ENCODE measurements at places on chromosomes 6 and 20.

DNA sequence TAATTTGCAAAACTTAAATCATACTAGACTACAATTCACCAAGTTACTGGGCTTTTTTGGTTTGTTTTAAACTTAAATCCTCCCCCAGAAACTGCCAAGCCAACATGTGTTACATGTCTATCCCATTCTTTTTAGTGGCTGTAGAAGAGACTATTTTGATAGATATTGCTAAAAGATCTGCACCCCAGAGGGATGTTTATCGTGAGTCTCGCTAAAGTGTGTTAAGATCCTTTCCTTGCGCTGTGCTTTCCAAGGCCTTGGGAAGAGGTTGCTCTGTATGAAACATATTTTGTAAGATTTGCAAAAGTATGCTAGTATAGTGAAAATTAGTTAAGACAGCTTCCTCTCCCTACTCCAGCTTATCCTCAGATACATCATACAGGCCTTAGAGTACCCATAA, 63.0 kb downstream of the GPX5 start:
- no peak for DNase-seq

- no peak for DNase-seq
These were observed 47.9 kb upstream of the RNF8 start for GRCh38 chr6:37305841-37306425.

DNA sequence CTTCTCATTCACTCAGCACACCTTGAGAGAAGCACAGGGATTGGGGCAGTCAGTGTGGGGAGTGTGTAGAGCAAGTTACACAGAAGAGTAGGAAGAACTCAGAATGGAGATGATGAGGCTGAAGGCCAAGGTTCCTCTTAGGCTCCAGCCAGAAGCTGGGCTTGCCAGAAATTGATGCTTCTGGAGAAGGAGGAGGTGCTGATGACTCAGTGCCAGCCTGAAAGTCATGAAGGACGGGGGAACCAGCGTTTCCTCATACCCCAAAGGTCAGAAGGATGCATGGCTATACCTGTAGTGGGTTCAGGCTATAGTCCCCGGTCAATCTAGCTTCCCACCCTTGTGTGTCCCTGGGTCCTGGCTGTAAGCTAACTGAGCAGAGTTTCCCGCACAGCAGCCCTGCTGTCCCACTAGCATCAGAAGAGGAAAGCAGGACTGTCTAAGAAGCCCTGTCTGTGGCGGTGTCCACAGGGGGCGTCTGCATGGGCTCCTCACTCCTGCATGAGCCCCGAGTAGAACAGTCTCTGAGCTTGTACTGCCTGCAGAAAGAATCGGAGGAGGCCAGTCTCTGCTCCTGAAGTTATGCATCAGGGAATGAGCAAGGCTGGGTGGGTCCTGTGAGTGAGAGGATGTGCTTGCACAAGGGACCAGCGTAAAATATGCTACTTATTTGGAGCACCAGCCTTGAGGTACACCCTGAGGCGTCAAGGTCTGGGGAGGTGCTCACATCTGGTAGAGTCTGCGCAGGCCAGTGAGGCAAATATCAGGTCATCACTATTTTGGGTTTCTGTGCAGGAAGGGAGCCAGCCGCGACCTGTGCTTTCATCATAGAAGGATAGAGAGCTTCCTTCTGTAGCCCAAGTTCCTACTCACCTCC, 148.5 kb downstream of the MRPL14 start:
- no peak for DNase-seq

DNA sequence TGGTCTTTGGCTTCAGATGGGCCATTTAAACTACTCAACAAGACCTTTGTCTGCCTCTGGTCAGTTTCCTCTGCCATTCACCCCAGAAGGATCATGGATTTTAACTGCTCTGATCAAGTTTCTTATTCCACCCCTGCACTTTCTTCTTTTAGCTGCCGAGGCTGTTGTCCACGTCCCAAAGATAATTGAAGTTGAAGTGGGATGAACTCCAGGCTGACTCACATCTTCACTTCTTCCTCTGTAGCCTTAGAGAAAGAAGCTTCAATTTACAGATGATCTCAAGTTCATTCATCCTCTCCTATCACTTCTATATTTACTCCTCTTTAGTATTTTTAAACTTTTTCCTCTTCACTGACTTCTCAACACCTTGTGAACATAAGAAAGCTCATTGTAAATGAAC, 651.6 kb downstream of the UTRN start:
- no peak for DNase-seq

DNA sequence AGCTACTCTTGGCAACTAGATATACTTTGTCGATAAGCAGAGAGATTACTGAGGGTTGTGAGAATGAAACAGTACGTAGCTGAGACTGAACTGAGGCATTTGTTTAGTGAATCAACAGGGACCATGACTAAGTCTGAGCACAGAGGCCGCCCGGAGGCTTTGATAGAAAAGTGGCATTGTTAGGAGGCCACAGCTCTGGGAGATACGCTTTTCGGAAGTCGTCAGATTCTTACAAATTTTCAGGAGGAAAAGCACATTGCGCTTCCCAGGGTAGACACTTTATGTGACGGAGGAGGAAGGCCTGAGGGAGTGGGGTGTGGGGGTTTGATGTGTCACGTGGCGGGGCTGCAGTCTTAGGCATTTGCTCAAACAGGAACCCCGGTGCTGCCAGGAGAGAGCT, 69.4 kb downstream of the PSMG4 start:
- DNase-seq, result no peak

GRCh38 chr6:32151863-32152768, at the start of gene PRRT1:
PRRT1 (minus strand) TSS chr6:32151939; CDS start chr6:32151827, 112 bp downstream.
- peak; percentile 57 for DNase-seq

DNA sequence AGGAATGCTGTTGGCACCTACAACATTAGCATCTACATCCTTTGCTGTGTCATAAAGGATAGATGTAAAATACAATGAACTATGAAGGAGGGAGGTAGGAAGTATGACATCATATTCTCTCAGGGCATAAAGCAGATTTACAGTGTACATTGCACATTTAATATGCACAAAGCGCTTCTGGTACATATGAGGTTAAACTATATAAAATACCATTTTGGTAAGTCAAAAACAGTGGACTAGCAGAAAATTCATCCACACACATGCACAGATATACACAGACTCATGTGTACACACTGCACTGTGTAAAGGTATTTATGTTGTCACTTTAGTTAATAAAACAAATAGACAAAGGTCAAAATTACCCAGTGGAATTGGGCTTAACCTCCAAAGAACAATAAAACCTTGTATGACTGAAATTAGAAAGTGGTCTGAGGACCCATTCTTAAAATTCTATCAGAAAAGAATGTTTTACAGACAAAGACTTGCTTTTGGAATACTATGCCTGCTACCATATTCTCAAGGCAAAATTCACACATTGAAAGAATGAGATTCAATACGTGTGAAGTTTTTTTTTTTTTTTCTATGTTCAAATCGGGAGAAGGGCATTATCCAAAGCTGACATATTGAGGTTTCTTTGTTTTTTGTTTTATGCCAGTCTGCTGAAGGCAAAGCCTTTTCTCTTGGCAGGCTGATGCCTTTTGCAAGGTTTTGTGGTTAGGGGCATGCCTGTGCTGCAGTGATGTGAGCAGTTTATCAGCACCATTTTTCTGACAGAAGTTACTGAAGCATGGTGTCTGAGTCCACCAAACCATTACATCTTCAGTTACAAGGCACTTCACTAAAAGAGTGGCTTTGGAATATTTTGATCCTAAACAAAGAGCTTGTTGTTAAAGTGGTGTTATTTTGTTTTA, 199.0 kb downstream of the PLCB1 start:
- DNase-seq, result no peak

DNA sequence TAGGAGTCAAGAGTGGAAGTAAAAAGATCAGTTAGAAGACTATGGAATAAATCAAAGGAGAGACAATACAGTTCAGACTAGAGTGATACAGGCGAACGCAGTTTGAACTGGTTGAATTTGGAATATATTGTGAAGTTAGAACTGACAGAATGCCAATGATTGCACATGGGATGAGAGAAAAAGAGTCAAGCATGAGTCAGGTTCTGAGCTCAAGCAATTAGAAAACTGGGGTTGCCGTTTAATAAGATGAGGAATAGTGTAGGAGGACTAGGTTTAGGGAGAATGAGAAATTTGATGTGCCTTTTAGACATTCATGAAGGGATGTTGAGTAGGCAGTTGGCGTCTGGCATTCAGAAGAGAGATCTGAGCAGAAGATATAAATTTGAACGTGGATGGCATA, 8.0 kb downstream of the RNF217 start:
- DNase-seq, result no peak

- no peak for DNase-seq
These were observed 14.7 kb downstream of the UQCC2 start for GRCh38 chr6:33696548-33697518.

GRCh38 chr6:114862819-114863218, 520.0 kb upstream of the HS3ST5 start:
- DNase-seq, result no peak

- peak; percentile 30 for DNase-seq
These were observed 84.3 kb downstream of the THBS2 start for GRCh38 chr6:169169375-169169774.

- DNase-seq, result no peak
These were observed 50.9 kb upstream of the CD2AP start for GRCh38 chr6:47426524-47427302.

- DNase-seq, result no peak
These were observed 158.1 kb upstream of the AKAP12 start for GRCh38 chr6:151081656-151082055.

Measured in ecto neural progenitor cell (in vitro differentiated cells).